ENCODE measurements at places on chromosomes 11 and 22.

GRCh38 chr11:13966013-13966412, 3.5 kb downstream of the SPON1 start:
- DNase-seq, result no peak

- DNase-seq, result peak; percentile 23
Measured at GRCh38 chr22:27877501-27877900, 41.6 kb downstream of the PITPNB start.

DNA sequence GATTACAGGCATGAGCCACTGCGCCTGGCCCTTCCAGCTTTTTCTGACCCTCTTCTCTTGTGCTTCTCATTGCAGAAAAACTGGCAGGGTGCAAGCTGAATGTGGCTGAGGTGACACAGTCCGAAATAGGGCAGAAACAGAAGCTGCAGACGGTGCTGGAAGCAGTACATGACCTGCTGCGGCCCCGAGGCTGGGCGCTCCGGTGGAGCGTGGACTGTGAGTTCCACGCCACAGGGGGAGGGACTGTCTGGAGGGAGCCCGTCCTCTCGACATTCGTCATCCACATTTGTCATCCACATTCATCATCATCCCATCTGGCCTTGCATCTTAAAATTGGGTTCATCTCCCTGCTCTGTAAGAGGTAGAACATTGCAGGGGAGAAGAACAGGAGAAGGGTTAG, 49.3 kb upstream of the PARVG start:
- DNase-seq, result no peak

DNA sequence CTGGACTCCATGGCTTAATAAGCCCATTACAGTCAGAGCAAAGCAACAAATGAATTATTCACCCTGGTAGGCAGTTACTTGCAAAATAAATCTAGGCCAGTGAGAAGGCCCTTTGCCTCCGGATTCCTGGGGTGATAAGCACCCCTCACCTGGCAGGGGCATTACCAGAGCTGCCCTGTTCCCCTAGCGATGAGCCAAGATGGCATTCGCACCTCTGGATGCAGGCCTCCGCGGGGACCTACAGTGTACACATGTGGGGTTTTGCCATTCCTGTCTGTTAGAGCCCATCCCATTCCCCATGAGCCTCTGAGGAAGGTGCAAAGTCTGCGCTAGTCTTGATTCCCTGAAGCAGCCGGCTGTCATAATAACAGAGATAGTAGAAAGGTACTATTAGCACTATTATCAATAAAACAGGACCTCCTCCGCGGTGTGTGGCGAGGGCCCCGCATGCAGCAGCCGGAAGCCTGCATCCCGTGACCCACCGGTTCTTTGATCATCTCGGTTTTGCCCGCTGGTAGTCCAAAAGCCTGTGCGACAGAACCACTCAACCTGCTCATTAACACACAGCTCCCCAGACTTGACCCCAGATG, 344.3 kb downstream of the BRD1 start:
- no peak for DNase-seq

DNA sequence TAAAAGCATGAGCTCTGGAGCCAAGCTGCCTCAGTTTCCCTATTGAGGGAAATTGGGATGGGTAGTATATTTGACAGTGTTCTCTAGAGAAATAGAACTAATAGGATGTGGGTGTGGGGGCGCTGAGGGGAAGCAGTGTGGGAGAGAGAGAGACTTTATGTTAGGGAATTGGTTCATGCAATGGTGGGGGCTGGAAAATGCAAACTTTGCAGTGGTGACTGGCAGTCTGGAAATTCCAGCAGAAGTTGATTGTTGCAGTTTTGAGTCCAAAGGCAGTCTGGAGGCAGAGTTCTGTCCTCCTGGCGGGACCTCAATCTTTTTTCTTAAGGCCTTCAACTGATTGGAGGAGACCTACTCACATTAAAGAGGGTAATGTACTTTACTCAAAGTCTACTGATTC, 59.4 kb upstream of the SYT13 start:
- no peak for DNase-seq

GRCh38 chr11:28657378-28658030, 549.3 kb downstream of the METTL15 start:
- DNase-seq, result no peak

DNA sequence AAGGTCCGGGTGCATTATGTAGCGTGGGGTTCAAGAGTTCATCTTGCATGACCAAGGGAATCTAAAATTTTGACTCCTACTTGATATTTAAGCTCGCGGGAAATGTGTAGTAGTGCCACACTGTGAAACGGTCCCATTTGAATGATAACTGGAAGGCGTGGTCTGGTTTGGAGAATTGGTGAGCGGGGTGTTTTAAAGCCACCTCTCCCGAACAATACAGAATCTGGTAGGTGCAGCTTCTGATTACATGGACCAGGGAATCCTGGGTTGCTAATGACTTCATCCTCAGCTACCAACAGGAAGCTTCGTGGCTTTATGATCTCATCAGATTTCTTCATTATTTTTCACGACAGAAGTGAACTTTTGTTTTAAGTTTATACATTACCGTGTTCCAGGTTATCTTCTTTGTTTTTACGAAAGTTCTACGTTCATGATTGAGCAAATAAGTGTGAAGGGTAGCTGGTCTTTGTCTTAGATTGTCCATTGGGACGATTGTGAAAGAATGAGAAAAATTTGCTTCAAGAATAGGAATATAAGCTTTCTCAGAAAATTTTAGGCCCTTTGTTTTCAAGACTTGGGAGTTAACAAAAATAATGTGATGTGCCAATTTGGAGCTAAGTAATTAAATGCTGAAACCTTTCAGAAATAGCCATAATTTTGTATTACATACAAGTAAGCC, 1.7 kb downstream of the QSER1 start:
- peak; percentile 82 for DNase-seq

GRCh38 chr11:108538022-108538424, 39.8 kb upstream of the POGLUT3 start:
- no peak for DNase-seq

- no peak for DNase-seq
Measured at GRCh38 chr11:12952094-12952493, 57.0 kb upstream of the RASSF10 start.

DNA sequence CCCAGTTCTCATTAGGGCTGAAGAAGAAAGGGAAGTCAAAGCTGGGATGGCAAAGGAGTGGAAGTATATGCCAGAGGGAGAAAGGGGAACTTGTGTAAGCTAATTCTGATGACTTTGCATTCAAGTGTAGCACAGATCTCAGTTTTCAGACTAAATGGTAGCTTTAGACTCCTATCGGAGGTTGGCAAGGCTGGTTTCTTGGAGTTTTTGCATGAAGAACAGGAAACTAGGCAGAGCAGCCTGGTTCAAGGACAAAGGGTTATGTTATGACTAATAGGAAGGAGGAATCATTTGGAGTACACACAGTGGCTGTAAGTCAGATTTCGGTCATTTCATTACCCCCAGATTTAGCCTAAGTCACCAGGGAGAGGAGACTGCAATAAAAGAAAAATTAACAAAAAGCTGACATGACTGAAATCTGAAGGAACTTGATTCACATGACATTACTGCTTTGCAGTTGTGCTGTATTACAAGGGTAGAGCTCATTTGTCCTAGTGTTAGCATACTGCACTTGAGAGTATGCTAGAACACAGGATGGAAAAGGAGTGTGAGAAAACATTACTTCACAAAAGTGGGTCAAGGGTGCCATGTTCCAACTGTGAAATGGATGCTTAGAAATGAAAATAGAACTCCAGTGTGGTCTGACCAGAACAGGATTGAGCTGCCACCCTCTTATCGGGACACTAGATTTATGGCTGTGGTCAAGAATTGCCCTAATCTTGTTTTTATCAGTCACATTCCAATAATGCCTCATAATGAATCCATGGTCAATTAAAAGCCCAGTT, 23.6 kb downstream of the ADM start:
- DNase-seq, result peak; percentile 48

DNA sequence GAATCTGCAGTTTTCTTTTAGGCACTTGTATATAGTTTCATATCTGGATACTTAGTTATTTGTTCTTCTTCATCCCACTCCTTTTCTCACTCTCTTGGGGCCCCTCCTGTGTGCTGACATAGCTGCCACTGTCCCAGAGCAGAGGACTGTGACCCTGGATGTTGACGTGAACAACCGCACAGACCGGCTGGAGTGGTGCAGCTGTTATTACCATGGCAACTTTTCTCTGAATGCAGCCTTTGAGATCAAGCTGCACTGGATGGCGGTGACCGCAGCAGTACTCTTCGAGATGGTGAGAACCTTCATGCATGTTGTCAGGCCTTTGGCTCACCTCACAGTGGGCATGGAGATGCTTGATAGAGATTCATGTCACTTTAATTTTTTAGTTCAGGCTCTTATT, 50.9 kb upstream of the YWHAH start:
- no peak for DNase-seq

GRCh38 chr11:74319139-74319816, 7.8 kb upstream of the P4HA3 start:
- DNase-seq, result no peak

DNA sequence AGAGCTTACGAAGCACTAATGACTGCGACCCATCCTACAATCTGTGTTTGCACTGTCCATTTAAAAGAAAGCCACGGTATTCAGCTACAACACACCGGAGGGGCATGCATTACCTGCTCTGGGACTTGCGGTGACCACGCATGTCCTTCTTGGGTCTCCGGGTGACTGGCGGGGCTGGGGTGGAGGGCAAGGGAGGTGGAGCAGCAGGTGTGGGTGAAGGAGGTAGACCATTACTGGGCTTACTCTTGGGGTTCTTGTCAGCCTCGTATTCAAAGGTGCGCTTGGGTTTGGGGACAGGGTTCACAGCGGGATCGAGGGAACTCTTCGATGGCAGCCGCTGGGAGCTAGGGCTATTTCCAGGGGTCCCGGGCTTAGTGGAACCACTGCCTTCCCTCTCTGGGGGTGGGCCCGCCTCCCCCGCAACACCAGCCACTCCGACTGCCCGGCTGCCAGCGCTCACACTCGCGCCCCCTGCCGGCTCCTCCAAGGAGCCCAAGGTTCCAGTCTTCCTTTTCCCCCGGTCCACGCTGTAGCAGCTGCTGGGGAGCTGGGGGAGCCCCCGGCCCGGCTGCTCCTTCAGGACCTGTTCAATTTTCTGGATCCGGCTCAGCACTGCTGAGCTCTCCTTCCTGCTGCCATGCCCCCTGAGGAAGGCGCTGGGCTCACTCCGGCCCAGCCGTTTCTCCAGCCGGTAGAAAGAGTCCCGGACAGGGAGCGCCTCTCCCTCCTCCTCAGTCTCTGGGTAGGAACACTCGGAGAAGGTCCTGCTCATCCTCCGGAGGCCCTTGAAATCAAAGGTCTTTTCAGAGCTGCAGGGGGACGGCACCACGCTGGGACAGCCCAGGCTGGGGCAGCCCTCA, 47.5 kb downstream of the RPL27A start:
- no peak for DNase-seq

DNA sequence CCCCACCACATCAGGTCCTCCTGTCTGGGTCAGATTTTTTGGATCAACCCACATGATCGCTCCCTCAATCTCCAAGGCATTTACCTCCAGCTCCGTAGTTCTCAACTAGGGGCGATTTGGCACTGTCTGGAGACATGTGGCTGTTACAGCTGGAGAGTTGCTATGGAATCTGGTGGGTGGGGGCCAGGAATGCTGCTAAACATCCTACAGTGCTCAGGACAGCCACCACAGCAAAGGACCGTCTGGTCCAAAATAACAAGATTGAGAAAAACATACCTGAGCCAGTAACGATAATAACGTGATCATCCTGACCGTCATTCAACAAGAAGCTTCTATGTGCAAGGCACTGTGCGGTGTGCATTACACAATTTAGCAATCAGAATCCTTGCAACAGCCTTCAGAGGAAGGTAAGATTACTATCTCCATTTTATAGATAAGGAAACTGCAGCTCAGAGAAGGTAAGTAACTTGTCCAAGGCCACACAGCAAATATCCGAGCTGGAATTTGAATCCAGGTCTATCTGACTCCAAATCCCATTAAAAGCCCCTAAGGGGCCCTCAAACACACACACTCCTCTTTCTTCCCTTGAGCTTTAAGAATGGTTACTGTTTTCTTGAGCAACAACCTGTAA, 14.3 kb upstream of the CRY2 start:
- DNase-seq, result no peak

DNA sequence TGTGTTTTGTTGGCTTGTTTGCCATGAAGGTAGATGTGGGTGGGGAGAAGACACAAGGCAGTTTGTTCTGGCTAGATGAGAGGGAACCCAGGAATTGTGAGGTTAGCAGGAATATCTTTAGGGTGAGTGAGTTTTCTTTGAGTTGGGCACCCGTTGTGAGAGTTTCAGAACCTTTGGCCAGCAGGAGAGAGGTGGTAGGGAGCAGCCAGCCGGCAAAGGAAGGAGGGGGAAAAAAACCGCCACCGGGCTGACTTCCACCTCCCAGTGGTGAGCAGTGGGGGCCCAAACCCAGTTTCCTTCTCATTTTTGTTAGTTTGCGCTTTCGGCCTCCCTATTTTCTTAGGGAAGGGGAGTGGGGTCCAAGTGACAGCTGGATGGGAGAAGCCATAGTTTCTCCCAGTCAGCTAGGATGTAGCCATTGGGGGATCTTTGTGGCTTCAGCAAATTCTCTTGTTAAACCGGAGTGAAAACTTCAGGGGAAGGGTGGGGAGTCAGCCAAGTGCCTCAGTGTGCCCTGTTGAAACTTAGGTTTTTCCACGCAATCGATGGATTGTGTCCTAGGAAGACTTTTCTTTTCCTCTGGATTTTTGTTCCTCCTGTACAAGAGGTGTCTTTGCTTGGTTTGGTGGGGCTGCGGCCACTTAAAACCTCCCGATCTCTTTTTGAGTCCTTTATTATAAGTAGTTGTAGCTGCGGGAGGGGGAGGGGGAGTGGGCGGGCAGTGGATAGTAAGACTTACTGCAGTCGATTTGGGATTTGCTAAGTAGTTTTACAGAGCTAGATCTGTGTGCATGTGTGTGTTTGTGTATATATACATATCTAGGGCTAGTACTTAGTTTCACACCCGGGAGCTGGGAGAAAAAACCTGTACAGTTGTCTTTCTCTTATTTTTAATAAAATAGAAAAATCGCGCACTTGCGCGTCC, 1.1 kb upstream of the GCAT start:
- DNase-seq, result peak; percentile 68

- DNase-seq, result peak; percentile 69
Measured at GRCh38 chr22:20418211-20418788, 19.3 kb downstream of the SCARF2 start.

DNA sequence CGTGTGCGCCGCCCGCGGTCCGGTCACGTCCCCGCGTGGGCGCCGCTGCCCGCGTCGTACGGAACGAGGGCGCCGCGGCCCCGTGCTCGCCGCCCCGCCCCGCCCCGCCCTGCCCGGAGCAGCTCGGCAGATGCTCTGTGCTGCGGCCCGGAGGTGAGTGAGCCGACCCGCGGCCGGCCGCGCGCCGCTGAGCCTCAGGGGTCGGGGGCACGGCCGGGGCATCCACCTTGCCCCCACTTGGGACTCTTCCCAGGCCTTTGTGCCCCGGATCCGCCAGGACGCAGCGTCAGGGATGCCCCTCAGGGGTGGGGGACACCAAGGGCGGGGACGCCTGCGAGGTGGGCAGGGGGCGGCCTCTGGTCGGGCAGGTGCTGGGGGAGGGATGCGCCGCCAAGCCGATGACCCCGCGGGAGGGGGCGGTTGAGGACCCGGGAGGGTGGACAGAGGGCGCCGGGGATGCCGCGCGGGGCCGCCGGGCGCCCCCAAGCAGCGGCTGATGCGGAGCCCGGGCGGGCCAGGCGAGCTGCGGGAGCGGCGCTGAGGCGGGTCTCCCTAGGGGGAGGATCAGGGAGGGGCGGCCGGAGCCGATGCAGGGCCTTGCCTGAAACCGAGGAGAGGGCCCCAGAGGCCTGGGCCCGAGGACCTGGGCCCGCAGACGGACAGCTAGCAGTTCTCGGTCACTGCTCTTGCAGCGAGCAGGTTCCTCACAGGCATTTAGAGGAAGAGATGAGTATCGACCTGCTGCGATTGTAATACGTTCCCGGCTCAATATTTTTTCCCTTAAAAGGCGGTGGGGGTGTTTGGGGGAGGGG, at the start of gene GNAZ:
Gene GNAZ (plus strand): TSS at position 102 of the 812 bp plus-strand sequence. CDS start 25,177 bp downstream, outside the sequence.
- peak; percentile 25 for DNase-seq
